ENCODE measurements at places on chromosomes 11 and 22.

DNA sequence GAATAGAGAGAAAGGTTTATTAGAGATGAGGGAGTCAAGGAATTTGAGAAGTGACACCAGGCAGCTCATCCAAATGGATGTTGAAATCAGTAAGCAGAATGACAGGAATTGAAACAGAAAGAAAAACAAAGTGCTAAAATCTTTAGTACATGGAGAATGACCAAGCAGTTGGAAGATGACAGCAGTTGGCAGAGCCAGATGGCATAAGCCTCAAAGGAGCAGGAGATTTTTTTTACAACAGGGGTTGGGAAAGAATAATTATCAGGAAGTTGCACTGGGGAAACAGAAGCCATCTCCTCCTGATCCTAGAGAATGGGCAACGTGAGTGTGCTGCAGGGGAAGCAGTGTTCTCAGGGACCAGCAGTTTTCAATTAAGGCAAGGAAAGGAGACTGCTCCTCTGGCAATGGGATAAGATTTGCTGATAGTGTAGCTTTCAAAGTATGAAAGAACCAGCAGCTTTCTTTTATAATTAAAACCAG is 28.9 kb downstream of the RAB39A start:
- DNase-seq, result no peak

DNA sequence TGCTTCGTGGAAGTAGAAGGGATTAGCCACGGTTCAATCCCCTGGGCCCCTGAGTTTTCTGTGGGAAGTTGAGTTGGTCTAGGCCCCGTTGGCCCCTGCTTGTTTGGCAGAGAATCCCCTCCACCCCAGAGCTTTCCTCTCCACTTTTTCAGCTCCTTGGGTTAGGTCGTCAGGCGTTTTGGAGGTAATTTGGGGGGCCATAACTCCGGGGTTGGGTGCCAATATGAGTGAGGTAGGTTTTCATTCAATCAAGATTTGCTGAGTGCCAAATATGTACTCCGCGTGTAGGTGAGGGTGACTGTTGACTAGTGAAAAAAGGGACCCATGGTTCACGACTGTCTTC is 590 bp downstream of the ATG13 start:
- no peak for DNase-seq

GRCh38 chr11:82763167-82763566 is 29.5 kb upstream of the FAM181B start:
- DNase-seq, result no peak

- DNase-seq, result no peak
Measured at GRCh38 chr11:130486987-130487923, 38.8 kb downstream of the ADAMTS15 start.

GRCh38 chr11:28649922-28650321 is 541.7 kb downstream of the METTL15 start:
- no peak for DNase-seq

GRCh38 chr11:14872032-14872431 is 20.0 kb downstream of the CYP2R1 start:
- DNase-seq, result no peak

- DNase-seq, result no peak
Measured at GRCh38 chr11:117878314-117878938, 2.0 kb upstream of the FXYD6 start.

- DNase-seq, result no peak
Measured at GRCh38 chr22:17884084-17884483, 109.8 kb upstream of the BID start.

DNA sequence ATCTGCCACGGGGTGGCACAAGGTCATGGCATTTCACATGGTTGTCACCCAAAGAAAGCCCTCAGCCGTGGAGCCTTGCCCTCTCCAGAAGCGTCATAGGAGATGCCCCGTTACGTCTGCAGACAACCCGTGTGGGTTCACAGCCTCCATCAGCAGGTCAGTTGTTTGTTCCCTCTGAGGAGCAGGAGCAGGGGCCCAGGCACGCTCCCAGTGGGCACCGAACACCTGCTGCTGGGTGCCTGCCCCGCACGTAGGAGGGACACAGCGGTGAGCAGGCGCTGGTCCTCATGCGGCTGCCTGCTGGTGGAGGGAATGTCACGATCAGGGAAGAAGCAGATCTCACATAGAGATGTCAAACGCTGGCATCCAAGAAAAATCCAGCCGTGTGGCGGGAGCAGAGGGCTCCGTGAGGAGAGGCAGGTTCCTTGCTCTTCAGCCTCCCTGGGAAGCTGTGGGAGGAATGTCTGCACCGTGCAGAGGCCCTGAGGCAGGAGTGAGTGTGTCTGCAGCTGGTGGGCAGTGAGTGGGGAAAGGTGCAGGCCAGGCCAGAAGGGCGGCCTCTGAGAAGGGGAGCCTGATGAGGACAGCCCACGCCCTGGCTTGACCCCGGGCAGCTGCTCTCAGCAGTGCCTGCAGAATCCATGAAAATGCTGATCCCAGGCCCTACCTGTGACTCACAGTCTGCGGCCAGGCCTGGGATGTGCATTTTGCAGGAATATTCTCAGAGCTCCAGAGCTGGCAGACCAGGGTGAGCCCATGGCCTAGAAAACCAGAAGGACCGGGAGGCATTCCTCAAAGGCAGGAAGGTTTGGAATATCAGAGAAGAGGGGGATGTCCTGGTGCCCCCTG is 36.4 kb upstream of the TH start:
- DNase-seq, result no peak

DNA sequence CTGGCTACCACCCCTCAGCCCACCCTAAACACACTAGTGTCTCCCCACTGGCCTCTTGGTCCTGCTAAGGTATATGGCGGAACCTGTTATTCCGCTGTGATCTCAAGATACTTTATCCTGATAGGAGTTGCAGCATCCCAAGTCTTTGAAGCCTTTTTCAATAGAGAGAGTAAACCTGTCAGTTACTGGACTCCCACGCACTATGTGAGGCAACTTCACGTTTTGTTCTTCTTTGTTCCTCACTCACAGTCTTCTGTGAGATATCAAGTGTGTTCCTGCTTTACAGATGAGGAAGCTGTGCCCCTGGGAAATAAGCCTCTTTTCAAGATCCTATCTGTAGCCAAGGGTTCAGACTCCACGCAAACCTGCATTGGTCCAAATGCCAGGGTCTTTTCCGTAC is 127.8 kb downstream of the MYO18B start:
- no peak for DNase-seq

DNA sequence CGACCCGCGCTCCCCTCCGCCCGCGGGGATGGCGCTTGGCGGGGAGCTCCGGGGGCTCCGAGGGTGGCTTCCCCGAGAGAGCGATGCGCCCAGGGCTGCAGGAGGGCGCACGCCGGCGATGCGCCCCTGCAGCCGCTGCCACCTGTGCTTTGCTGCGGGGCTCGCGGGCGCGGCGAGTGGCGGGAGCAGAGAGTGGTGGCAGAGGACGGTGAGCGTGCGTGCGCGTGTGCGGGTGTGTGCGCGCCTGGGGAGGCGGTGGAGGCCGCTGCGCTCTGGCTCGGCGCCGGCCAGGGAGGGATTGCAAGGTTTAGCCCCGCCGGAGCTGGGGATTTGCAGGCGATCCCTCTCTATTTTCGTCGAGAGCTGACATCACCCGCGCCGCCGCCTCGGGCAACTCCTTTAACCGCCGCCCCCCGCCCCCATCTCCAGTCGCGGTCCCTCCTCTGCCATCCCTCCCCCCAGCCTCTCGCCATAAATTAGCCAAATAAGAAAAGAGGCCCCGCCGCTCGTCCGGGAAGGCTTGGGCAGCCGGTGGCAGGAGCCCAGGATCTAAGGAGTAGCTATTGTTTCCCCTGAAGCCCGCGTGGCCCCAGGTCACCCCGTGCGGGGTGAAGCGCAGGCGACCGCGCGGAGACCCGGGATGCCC is at the start of gene SLC1A2:
TSS of gene SLC1A2 (minus strand) at position 375 of the 646 bp plus-strand sequence. CDS start 592 bp downstream, outside the sequence.
- DNase-seq, result peak; percentile 45

- DNase-seq, result no peak
Measured at GRCh38 chr11:60916669-60917206, 2.8 kb downstream of the TMEM109 start.

DNA sequence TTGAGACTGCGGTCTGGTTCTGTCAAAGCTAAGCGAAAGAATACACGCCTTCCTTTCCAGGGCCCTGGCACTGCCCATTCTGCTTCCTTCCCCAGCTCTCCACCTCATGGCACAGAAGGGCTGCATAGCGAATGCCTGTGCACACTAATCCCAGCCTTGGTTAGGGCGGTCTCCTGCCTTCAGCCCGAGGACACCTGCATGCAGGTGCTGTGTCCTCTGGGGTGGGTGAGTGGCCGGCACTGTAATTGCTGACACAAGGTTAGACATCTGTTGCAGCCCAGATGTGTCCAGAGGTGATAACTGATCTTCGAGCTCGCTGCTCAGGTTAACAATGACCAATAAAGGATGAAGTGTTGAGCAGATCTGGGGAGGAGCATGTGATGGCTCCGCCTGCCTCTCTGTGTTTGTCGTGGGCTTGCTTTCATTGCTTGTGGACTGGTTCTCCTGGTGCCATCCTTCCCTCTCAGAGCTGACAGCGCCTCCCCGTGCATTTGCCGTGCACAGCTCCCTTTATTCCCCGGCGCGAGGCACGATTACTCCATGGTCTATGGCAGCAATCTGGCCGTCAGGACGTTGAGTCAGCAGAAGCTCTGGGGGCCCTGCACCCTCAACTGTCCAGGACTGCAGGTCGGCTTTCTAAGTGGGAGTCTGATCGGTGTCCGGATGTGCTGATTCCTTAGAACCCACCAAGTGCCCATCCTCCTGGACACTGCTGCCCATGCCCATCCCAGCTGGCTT is 1088.2 kb downstream of the BRD1 start:
- DNase-seq, result no peak

GRCh38 chr22:46593211-46593681 is 26.9 kb upstream of the GRAMD4 start:
- no peak for DNase-seq

GRCh38 chr11:61507012-61507768 is 1.4 kb upstream of the LRRC10B start:
- no peak for DNase-seq

DNA sequence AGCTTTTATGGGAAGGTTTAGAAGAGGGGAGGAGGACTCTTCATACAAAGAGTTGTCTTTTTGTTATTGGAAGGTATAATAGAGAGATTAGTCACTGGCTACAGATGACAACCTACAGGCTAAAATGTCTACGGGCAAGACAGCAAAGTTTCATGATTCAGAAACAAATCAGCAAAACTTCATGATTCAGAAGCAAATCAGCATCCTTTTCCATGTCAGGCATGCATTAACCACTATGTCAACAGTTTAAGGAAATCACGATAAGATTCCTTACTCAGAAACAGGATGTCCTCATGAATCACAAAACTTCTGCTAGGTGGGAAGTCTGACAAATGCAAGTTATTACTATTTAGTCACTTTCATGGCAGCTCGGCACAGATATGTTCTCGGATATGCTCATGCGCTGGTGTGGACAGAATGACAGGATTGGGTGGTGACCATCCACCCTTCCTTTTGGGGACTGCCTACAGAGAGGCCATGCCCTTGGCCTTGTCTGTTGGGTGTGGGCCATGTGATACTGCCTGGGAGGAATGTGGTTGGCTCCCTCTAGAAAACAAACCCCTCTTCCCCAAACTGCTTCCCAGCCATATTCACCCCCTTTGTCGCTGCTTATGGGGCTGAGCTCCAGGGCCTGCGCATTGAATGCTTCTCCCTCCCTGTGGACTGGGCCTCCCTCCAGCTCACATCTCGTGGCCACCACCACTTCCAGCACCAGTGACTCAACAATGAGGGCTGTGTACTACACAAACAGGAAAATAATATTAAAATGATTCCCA is 10.1 kb downstream of the C11orf91 start:
- DNase-seq, result no peak

- peak; percentile 89 for DNase-seq
Measured at GRCh38 chr11:126140201-126140925, 71.1 kb downstream of the RPUSD4 start.

- DNase-seq, result no peak
Measured at GRCh38 chr11:65226103-65226442, 35.7 kb upstream of the POLA2 start.
